Activated CD8-positive, alpha-beta memory T cell treated with anti-CD3 and anti-CD28 coated beads for 4 hours (primary cell): ENCODE measurements at places on chromosomes 2 and 18.

DNA sequence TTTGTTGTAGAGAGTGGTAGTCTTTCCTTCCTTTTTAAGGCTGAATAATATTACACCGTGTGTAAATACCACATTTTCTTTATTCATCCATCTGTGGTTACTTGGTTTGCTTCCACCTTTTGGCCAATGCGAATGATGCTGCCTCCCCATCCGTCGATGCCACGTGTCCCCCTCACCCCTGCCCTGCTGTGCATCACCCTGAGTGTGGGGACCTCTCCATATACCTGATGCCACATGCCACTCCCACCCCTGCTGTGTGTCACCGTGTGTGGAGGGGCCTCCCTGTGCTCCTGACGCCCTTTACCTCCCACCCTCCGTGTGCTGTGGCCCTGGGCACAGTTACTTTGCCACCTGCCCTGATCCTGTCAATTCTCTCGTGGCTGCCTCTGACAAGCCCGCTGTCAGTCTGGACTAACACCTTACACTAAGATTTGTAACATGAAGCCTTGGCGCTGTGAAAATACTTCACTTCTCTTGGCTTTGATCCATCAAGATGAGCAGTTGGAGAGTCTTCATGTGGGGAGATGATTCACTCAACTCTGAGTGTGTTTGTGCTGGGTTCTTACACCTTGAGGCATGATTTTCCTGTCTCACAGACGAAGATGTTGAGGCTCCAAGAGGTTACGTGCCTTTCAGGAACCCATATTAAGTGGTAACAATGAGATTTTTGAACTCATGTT lies 234.0 kb downstream of the ZNF407 start:
- no peak for DNase-seq

- no peak for DNase-seq
Observed at GRCh38 chr18:2715990-2716389, 60.5 kb downstream of the SMCHD1 start.

DNA sequence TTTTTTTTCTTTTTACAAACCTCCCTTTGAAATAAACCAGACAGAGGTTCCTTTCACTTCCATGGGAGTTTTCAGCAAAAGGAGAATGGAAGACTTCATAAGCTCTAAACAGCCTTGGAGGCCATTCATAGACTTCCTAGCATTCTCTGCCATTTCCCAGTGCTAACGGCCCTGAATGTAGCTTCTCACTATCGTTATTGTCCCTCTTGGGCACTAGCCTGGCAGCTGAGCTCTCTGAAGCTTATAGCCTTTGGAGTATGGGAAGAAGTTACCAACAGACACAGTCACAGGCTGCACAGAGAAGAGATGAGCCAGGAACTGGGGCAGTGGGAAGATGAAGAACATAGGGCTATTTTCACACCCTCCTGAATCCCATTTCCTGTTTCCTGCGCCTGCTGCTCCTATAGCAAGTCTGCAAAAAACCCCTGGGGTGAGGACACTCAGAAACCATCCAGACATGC lies 29.1 kb upstream of the EPC2 start:
- DNase-seq: no peak

DNA sequence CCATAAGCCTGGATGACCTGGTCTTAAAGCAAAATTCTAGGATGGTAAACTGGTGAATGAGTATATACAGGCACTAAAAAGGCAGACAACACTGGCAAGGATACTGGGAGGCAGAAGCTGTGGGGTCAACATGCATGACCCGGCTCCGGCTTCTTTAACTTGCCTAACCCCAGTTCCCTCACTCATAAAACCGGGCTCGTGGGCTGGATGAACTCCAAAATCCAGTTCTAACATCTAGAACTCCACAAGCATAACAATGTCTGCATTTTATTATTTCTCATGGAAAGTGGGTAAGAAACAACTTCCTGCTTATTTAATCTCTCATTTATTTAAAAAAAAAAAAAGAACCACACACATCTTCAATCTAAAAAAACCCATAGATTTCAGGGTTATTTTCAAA lies 57.3 kb downstream of the FARSB start:
- no peak for DNase-seq

DNA sequence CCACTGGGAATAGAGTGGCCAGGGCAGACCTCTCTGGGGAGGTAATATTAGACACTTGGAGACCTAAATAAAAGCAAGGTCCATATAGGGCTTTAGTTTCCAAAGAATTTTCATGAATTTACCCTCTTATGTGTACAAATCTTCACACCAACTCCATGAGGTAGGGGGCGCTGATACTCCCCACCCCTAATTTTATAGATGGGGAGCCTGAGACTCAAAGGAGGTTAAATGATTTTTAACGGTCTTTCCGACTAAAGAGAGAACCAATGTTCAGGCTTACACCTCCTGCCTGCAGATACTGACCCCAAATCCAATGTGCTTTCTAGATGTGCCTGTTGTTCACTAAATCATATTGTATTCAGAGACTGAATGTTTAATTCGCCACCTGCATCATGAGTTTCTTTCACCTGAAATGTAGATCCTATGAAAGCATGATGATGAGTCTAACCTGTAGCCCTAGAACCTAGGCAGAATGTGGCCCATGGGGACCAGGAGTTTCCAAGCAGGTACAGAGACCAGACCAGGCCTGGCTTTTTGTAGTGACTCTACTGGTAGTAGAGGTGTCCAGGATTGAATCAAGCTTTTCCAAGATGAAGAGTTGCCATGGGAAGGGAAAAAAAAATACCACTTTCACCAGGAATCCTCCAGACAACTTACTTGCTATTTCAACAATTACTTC lies 16.8 kb upstream of the PAX3 start:
- no peak for DNase-seq

DNA sequence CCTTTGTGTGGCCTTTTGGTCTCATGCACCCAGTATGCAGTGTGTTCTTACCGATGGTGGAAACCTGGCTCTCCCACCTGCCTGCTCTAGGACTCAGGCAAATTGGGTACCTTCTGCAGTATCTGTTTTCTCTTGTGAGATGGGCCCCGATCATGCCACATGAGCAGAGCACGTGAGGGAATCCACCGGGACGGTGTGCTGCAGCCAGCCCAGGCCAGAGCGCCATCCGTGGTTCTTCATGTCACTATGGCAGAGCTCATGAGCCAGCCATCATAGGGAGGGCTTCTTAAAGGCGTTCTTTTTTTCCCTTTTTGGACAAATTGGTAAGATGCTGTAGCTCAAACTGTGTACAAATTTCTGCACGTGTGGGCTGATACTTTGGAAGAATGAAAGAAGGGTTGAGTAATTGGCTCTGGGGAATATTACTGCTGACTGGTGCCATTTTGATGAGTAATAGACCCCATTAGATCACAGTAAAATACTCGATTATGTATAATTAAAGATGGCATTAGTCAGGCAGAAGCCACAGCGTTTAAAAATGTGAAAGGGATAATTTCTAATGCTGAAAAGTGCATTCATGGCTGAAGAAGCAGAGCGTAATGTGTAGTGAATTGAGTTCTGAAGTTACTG lies 19.2 kb downstream of the SH3RF3 start:
- DNase-seq: no peak

GRCh38 chr2:184524551-184525382 lies 73.6 kb upstream of the ZNF804A start:
- DNase-seq: no peak

- no peak for DNase-seq
Observed at GRCh38 chr2:168573128-168573903, 117.2 kb downstream of the CERS6 start.

GRCh38 chr2:172300851-172301250 lies 126.5 kb upstream of the ITGA6 start:
- no peak for DNase-seq

DNA sequence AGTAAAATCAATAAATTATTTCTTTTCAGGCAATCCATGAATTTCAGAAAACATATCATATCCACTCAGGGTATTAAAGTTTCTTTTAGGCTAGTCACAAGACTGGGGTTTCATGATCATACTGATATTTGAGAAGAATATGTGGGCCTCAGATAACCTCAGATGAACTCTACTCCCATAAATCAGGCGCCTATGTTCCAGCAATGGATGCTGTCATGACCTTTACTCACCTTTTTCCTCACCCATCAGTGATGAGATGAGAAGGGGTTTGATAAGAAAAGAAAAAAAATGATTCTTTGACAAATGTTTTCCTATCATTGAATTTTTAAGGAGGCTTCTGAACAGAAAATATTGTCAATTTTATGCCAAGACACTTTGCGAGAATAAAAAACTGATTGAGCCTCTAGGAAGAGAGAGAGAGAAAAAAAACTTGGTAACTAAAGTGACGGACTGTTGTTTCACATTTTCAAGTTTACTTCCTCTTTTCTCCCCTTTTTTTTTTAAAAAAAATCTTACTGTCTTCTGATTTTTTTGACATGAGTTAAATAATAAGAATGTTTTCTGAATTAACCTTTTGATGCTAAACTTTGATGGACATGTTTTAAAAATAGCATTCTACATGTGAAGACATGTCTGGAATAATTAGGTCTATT lies 309.1 kb upstream of the MAP2 start:
- no peak for DNase-seq

DNA sequence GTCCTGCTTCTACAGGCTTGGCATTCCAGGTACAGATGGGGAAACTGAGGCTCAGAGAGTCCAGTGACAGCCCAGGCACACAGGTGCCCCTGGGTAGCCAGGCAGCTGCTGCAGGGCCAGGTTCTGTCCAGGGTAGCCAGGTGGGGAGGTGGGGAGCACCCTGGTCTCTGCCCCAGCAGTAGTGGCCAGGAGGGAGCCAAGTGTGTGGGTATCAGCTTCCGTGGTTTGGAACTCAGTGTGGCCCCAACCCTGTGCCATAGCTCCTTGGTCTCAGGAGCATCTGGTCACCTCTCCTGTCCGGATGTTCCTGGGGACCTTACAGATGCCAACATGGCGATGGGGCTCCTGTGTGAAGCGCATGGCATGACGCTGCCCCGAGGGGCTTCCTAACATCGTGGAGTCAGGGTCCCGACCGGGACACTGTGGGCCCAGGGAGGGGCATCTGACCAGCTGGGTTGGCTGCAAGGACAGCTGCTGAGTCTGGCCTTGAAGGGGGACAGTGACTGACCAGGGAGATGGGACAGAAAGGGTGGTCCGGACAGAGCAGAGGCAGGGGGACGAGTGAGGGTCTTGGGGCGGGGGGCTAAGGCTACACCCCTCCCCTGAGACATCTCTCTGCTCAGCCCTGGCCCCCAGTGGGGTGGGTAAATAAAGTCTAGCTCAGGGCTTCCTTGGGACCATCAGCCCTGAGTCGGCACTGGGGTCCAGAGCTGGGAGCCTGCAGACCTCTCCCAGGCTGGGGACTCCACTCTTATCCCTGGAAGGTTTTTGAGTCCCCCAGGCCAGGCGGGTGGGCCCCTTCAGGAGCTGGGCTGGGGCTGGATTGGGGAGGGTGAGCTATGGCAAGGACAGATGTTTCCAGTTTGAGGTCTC lies 76.0 kb upstream of the SMAD7 start:
- DNase-seq: no peak

- no peak for DNase-seq
Observed at GRCh38 chr2:161063946-161064306, 96.3 kb upstream of the TANK start.

- no peak for DNase-seq
Observed at GRCh38 chr18:36175481-36175880, 11.8 kb upstream of the MOCOS start.

DNA sequence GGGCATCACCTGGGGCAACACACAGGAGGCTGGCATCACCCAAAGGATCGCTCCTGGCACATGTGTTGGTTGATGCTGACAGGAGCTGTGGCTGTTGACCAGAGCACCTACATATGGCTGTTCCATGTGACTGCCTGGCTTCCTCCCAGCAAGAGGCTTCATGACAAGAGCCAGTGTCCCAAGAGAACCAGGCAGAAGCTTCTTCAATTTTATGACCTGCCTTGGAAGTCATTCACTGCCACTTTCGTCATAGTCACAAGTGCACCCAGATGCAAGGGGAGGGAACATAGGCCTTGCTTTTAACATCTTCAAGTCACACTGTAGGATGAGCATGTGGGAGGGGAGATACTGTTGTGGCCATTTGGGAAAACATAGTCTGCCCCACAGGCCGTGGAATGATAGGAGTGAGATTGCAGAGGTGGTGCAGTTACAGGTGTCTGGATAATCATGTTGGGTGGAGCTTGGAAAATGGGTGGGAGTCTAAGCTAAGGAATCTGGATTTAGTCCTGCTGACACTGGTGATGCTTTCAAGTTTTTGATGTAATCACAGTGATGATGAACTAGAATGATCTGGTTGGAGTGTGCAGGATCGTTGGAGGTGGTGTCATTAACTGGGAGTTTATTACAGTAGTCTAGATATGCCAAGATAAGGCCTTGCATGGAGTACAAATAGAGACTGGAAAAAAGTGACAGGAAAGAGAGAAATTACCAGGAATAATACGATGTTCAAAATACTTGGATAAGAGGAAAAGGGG lies 107.0 kb downstream of the RAPGEF4 start:
- no peak for DNase-seq

GRCh38 chr2:122150524-122151280 lies 395.3 kb downstream of the TSN start:
- DNase-seq: no peak
